Stimulated activated CD4-positive, alpha-beta T cell treated with anti-CD3 and anti-CD28 coated beads, Interleukin-1b, Interleukin-23, amount 100 ng/mL, for 1 hour (primary cell): ENCODE measurements at places on chromosomes 7 and 10.

DNA sequence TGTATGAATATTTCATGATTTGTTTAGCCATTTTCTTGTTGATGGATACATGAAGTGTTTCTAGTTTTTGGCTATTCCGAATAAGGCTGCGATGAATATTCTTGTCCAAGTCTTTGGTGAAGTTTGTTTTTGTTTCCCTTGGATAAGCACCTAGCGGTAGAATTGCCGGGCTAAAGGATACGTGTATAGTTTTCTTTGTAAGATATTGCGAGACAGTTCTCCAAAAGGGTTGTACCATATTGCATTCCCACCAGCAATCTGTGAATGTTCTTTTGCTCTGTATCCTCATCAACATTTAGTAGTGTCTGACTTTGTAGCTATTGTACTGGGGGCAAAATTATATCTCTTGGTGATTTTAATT is 142.6 kb downstream of the DOCK1 start:
- no peak for DNase-seq

DNA sequence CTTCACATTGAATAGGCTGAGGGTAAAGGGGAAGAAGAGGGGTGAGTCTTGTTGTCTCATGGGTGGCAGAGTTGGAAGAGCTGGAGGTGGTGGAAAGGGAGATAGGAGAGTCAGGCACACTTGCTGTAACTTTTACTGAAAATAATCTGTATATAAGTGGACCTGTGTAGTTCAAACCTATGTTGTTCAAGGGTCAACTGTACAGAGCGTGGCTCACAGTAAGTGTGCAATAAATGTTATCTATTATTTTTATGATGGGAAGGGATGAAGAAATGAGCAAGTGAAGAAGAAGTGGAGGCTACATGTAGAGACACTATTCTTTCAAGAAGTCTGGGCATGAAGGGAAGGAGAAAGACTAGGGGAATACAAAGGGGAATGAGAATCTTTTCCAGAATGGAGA is 71.5 kb upstream of the FAM133B start:
- no peak for DNase-seq

DNA sequence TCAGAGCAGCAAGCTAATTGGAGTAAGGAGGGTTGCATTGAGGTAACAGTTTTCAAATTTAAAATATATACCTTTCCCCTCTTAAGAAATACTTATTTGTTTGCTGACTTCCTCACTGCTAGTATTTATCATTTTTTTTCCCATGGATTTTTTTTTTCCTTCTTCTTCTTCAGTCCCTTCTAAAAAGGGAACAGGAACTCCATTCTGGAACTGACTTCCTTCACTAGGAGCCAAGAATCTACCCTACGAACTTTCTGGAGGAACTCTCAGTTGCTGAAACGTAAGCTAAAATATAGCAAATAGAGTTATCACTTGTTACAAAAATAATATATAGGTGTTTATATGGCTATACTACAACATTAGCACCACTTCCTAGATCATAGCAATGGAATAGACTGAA is 95.4 kb downstream of the HGF start:
- no peak for DNase-seq

- DNase-seq: no peak
These were observed 7.0 kb downstream of the NPC1L1 start for GRCh38 chr7:44534087-44534486.

- DNase-seq: no peak
These were observed 17.0 kb downstream of the RRP12 start for GRCh38 chr10:97384156-97384555.

- no peak for DNase-seq
These were observed 355.1 kb downstream of the AUTS2 start for GRCh38 chr7:69953136-69954067.

DNA sequence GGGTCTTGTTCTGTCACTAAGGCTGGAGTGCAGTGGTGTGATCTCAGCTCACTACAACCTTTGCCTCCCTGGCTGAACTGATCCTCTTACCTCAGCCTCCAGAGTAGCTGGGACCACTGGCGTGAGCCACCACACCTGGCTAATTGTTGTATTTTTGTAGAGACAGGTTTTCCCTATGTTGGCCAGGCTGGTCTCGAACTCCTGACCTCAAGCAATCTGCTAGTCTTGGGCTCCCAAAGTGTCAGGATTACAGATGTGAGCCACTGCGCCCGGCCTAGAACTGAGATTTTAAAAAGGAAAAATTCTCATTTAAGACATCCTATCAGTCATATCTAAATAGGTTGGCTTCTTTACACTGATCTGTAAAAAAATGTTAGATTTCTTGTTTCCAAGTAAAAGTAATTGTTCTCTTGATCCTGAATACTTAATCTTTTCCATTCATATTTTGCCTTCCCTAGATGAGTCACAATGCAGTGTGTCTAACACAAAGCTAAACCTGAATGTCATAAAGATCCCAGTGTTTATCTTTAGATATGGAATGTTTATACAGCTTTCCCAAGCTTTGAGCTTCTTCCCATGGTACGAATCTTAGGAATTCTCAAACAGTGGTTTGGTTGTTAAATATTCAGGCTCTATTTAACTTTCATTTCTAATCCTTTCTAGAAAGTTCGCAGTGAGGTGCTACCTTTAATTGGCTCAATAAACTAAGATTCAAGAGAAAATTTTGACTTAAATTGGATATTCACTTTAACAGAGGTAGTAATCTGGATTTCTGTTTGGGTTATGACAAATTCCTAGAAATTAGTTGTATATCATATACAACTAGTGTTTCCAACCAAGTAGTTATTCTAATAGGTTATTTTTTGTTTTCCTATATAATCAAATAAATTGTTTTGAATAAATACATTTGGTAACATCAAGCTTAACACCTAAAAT is 12.1 kb upstream of the LAMB1 start:
- no peak for DNase-seq

GRCh38 chr10:119478111-119478802 is 64.3 kb downstream of the RGS10 start:
- no peak for DNase-seq

GRCh38 chr7:128738570-128739047 is 550 bp upstream of the CALU start:
- DNase-seq: no peak

GRCh38 chr7:28114056-28114455 is 66.5 kb downstream of the JAZF1 start:
- DNase-seq: no peak

- DNase-seq: no peak
These were observed 11.6 kb downstream of the FAM204A start for GRCh38 chr10:118330295-118331076.

GRCh38 chr7:28088032-28088431 is 92.6 kb downstream of the JAZF1 start:
- no peak for DNase-seq

DNA sequence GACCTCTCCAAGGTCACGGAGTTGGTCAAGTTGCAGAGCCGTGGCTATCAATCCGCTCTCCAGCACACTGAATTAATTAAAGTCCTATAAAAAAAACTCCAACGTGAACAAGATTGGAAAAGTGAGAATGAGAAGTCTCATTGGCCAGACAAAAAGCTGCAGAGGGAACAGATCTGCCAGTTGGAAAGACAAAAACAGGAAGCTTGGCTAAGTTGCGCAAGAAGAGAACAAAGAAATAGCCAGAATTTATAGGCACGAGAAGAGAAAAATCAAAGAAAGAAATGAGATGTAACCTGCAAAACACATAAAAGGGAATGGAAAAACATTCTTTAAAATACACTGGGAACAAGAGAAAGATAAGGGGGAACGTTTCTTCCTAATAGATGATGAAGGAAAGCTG is 45.7 kb upstream of the CRTAC1 start:
- DNase-seq: no peak

GRCh38 chr10:49310901-49311554 is 12.1 kb downstream of the C10orf71 start:
- DNase-seq: no peak

DNA sequence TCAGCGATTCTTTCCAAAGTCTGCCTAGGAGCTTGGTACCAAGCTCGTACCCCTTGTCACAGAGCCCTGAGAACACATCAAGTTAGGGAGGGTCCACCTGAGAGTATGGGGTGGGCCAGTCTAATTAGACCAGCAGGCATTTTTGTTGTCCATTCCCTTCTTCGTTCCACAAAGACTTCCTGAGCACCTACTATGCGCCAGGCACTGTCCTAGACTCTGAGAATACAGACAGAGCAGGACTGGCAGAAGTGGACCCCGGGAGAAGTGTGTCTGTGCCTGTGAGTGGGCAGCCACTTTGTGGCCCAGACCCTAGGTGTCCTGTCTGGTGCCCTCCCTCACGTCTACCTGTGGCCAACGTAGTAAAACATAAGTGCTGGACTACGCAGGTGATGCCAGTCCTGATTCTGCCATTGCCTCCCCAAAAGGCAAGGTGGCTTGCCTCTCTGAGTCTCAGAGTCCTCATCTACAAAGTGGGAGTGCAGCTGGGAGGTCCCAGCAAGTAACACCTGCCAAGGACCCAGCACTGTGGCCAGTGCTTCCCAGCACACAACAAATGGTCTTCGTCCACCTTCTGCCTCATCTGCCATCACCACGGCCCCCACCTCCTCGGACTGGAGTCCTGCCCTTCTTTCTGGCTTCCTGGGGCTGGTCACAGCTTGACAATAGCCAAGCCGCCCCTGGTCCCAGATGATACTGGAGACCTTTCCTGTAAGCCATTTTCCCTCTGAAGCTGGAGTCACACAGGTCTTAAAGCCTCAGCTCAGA is 54.3 kb upstream of the DUSP5 start:
- no peak for DNase-seq

GRCh38 chr7:29598613-29599012 is 35.0 kb downstream of the PRR15 start:
- DNase-seq: no peak

DNA sequence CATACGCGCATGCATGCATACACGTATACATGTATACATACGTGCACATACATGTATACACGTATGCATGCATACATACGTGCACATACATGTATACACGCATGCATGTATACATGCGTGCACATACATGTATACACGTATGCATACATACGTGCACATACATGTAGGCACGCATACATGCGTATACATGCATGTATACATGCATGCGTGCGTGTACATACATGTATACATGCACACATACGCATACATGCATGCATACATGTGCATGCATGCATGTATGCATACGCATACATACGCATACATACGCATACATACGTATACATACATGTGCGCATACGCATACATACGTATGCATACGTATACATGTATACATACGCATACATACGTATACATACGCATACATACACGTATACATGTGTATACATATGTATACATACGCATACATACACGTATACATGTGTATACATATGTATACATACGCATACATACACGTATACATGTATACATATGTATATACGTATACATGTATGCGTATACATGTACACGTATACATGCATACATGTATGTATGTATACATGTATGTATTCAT is 19.0 kb upstream of the MTURN start:
- DNase-seq: no peak

- no peak for DNase-seq
These were observed 27.8 kb downstream of the ENTPD1 start for GRCh38 chr10:95783741-95784140.

DNA sequence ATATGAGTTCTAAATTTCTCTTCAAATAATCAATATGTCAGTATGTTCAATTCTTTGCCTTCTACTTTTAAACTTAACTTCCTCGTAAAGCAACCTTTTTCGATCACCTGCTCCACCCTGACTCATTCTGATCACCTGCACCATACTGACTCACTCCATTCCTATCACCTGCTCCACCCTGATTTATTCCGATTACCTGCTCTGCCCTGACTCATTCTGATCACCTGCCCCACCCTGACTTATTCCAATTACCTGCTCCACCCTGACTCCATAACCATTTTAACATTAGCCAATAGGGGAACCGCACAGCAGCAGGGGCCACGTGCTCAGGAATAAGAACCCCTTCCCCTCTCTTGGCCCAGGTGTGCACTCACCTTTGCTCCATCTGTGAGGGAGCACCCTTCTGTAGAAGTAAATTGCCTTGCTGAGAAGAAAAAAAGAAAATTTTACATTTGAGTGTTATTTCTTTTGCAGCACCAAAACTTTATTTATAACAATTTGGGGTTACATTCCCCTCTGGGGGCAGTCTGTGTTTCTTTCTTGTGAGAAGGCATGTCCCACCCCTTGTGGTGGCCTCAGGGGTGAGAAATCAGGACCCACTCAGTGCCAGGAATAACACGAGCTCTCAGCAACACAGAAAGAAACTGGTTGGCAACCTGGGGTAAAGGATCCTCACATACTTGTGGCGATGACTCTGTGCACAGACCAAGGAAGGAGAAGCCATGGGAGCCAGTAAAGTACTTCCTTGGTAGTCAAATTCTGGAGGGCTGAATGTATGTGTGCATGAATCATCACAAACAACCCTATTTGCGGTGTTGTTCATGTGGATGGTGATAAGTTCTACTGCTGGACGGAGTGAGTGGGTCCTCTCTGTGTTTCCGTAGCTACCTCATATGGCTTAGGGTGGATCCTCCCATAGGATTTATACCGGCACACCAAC is 29.4 kb upstream of the PPP1R9A start:
- no peak for DNase-seq

DNA sequence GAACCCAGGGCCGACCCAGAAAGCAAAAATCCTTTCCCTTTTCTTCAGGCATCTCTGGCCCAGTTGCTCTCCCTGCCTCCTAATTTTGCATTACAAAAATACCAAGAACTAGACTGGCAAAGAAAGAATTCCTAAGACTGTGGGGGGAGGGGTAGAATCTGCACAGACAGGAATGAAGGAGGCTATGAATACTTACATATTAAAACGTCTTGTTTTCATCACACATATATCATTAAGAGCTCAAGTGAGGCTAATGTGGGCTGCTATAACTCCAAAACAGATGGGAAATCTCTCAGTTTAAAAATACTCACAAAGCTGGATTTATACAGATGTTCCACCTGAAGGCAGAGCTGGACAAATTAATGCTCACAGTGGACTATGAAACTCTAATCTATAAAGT is 29.2 kb upstream of the MKX start:
- DNase-seq: no peak

GRCh38 chr10:58512491-58513187 is at the start of gene BICC1:
BICC1 (plus strand) TSS chr10:58512872; CDS start chr10:58513144, 272 bp downstream.
- DNase-seq: no peak

DNA sequence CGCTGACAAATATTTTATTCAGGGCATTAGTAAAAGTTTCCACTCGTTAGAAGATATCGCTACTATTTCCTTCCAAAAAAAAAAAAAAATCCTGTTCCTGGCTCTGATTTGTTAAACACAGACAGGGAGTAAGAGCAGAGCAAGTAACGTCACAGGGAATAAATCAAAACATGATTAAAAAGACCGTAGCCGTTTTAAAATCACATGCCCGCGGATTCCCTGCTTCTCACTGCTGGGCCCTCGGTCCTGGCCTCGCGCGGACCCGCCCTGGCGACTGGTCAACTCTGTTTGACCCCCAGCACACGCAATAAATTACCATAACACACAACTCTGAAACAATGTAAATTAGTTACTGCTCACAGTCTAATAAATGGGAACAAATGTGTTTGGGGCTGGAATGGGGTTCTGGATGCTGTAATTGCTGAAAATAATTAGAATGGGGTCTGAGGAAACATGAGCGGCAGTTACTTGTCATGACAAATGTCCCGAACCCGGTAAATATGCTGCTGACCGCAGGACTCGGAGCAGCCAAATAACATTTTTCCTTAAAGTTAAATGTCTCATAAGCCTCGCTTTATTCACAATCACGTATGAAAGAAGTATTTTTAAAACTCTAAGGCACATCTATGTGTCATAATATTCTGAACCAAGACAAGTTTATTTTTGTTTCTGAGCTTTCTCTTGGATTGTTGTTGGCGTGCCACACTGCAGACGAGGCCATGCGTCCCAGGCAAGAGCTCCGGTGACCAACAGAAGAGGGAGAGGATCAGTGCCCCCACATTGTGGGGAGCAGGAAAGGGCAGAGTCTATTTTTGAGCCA is 17.9 kb downstream of the EBF3 start:
- no peak for DNase-seq
